H1 (cell line): ENCODE measurements at places on chromosomes 5 and 9. TPM values are rescaled to one million over a fixed set of nuclear protein-coding genes. Genes with fewer than 3 reads are reported as not detected.

DNA sequence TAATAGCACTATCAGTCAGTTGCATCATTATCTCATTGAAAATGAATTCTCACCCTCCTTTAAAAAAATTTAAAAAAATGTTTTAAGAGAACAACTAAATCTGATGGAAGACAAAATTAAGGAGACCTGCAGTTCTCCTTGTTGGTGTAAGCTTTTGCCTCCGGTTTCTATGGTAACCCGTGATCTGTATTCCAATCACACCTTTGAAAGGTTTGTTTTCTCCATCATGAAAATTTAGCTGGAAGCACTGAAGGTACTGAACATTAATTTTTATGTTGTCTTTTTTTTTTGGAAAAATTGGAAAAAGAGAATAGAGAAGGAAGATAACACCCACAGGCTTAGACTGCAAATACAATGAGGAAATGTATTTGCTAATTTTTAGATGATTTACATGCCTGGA, 2.5 kb upstream of the BASP1 start:
- DNase-seq, result no peak

DNA sequence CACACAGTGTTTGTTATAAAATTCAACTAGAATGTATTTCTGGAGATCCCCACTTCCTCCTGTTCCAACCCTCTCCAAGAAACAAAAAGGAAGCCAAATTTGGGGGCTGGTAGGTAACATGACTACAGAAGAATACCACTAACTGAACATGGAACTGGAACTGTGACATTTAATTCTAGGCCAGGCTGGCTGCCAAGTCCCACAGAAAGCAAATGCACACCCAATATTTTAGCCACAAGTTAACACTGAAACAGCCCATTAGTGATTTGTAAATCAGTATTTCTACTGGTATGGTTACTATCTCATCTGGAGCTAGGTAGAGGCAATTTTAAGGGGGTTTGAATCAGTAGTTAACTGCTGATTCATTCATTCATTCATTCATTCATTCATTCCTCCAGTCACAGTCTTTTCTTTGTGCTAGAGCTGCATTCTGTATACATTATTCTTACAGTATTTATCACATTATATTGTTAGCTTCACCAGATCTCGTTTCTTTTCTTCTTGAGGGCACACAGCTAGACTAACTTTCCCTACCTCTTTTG, 131.7 kb upstream of the GDNF start:
- DNase-seq, result no peak

GRCh38 chr5:78953092-78953800, 31.9 kb downstream of the ARSB start:
- no peak for DNase-seq

Gene PCDHGC3
- 18.6 and 19.6 TPM in 2 replicates for total RNA-seq

DNA sequence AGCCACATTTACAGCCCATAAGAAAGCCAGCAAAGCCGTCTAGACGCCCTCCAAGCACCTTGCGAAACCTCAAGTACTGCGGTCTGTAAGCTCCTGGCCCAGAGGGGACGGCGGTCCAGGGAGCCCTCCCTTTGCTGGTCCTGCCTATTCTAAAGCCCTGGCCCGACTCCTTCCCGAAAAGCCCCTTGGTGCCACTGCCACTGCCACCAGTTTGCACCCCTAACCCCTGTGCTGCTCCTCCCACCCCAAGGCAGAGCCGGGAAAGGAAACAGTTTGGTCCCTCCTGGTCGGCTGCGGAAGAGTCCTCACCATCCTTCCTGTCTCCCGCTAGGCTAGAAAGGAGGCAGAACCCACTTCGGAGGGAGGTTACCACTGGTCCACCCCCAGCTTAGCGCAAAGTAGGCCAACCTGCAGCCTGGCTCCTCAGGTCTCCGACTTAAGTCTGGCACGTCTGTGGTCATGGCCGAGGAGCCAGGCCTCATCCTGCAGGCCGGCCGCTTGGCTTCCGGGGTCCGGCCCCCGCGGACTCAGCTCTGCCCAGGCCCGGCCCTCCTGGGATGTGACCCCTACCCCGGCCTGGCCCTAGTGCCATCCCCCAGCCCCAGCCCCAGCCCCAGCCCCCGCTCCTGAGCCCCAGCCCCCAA, 916 bp downstream of the TOR1A start:
- peak; percentile 55 for DNase-seq

- no peak for DNase-seq
These were observed 294.0 kb downstream of the EFNA5 start for GRCh38 chr5:107376546-107377276.

DNA sequence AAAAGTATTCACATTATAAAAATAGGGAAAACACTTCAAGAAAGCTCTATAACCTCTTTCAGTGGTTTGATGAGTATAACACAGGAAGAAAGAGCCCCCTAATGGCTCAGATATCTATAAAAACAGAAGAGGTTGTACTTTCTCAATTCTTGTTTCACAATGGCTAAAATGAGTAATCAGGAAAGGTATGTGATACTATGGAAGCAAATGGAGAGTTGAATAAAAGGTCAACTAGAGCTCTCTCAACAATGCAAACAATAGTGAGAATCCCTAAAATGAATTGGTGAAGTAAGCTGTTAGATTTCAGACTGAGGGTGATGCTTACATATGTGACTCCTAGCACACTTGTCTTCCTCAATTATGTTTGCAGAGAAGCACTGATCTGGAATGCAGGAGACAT, 584.6 kb upstream of the CDH18 start:
- DNase-seq, result no peak

Gene NTNG2
- 0.52 and 1.4 TPM in 2 replicates for total RNA-seq

GRCh38 chr5:35741126-35741716, 115.5 kb upstream of the IL7R start:
- no peak for DNase-seq

DNA sequence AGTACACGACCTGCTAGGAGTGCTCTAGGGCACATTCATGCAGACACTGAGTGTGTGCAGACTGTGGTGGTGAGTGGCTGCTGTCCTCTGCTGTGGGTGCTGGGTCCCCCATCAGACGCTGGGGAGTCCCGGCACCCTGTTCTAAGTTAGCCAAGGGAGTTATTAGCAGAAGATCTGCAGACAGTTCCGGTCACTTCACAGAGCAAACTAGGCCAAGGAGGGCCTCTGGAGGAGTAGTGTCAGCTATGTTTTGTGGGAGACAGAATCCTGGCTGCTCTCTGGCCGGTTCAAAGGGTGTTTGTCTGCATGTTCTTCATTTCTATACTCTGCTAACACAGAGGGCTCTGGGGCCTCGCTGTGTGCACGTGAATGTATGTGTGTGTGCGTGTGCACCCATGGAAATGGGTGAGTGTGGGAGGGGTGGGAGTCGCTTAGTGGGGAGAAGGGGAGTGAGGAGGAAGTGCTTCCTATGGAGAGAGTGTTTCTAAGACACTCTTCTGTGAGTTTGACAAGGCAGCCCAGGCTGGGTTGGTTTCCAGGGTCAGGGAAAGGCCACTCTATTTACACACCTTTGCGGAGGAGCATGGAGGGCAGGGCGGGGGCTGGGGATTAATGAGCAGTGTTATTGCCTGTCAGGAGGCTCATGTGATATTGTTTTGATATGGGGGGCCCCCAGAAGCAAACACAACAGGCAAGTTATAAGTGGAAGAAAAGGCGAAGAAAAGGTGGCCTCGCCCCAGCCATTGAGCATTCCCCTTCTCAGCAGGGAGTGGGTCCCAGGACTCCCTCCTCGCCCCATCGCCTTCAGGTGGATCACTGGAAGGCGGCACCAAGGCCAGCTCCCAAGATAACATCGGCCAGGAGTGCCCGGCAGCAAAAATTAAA, 68.9 kb downstream of the MACROH2A1 start:
- no peak for DNase-seq

Gene ABO
- total RNA-seq, result not detected in 2 replicates

- no peak for DNase-seq
These were observed 515.9 kb downstream of the RAB3C start for GRCh38 chr5:59098743-59099142.

Gene ARAP3
- 45.7 and 48.6 TPM in 2 replicates for total RNA-seq

DNA sequence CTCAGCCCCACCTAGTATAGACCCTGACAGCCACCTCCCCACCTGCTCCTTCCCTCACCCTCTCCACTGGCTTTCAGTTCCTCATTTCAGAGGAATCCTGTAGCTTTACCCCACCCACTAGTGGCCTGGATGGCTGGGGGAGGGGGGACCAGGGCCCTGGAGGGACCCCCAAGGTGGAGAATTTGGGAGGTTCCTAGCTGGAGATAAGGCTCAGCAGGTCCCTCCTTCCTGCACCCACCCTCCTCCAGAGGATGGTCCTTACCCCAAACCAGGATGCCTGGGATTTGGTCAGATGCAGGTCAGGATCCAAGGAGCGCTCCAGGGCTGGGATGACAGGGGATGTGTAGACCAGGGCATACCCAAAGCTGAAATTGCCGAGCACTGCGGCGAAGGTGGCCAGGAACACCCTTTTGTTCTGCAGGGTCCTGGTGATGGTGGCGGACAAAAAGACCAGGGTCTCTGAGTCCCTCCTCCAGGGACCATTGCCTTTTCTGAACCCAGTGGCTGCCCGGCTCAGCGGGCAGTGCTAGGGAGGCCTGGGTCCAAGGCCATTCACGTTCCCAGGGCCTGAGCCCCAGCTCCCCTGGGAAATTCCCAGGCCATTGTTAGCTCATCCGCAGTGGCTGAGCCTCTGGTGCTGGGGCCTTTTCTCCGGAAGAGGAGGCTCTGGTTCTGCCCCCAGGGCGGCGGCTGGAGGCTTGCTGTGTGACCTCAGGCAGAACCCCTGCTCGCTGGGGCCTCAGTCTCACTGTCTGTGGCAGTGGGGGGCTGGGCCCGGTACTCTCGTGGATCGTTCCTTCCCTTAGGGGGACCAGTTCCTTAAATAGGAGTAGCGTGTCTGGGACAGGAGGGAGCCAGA, 678 bp downstream of the SLC2A6 start:
- DNase-seq, result no peak

GRCh38 chr5:97534166-97534565, 351.1 kb upstream of the RIOK2 start:
- DNase-seq, result no peak

GRCh38 chr5:57366744-57367143, 115.9 kb downstream of the ACTBL2 start:
- DNase-seq, result no peak
